Endothelial cell (in vitro differentiated cells): ENCODE measurements at places on chromosomes 3 and 15. TPM values are rescaled to one million over a fixed set of nuclear protein-coding genes. Genes with fewer than 3 reads are reported as not detected.

Gene LRRC3B
- 3.6 TPM for total RNA-seq

DNA sequence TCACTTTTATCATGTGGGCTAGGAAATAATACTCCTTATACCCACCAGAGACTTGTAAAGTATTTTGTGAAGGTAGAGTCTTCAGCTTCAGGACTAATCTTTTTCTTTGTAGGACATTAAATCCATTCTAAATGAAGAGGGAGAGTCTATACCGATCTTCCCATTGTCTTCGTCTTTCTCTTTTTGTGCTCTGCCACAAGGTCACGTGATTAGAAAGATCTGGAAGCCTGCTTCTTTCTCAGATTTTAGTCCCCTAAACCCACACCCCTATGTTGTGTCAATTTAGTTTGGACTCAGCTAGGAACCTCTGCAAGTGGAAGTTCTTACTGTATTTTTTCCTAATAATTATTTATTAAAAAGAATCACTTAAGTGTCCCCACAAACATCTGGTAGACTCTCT lies 507.3 kb downstream of the PYDC2 start:
- DNase-seq = no peak

Gene UPK1B
- not detected for total RNA-seq

DNA sequence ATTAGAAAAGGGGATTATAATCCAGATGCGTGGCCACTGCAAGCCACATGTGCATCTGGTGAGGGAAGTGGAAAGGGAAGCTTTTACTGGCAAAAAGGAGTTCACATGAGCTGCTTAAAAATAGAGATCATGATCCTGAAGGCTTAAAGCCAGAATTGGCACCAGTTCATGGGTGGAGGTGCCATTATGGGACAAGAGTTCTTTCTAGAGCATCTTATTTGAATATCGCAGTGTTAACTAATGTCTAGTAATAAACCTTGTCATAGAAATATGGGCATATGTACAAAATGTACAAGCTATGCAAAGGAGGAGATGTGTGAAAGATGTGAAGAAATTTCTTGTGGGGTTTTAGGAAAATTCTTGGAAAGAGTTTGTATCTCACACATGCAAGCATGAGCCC lies 178.4 kb upstream of the CBLB start:
- DNase-seq = no peak

- DNase-seq = no peak
Observed at GRCh38 chr15:81111510-81112470, 22.3 kb upstream of the CFAP161 start.

- DNase-seq = peak; percentile 65
Observed at GRCh38 chr3:138434276-138434874, at the start of gene ESYT3. Gene ESYT3 (plus strand): TSS chr3:138434616. CDS start chr3:138434799, 183 bp downstream.

DNA sequence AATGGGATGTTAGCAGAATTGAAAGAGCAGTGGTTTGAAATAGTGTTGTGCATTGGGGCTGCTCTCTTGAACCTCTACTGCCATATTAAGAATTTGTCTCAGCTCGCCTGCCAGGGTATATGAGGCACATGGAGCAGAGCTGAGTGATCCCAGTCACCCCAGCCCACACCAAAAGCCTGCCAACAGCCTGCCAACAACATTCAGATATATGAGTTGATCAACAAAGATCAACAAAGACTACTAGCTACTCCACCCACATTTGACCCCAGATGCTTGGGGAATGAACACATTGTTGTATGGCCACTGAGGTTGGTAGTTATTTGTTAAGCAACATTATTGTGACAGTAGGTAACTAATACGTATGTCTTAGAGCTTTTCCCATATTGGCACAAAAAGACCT lies 570.9 kb upstream of the IL12A start:
- DNase-seq = no peak

GRCh38 chr3:36362973-36363372 lies 17.3 kb upstream of the STAC start:
- DNase-seq = no peak

Gene JAGN1
- 26.6 TPM for total RNA-seq

GRCh38 chr15:48046813-48047438 lies 73.9 kb upstream of the SLC24A5 start:
- no peak for DNase-seq

Gene ZNF80
- not detected for total RNA-seq

DNA sequence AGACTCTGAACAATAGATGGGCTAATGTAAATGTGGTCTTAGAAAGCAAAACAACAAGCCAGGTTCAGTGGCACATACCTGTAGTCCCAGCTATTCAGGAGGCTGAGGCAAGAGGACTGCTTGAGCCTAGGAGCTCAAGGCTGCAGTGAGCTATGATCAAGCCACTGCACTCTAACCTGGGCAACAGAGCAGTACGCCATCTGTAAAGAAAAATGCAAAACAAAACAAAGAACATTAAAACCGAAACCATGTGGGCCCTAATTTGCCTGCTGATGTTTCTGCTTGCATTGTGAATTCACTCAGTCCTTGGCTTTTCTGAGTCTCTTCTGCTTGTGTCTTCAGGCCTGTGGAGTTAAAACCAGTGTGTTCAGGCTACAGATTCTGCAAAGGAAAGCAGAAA lies 56.7 kb downstream of the CCNL1 start:
- DNase-seq = no peak

DNA sequence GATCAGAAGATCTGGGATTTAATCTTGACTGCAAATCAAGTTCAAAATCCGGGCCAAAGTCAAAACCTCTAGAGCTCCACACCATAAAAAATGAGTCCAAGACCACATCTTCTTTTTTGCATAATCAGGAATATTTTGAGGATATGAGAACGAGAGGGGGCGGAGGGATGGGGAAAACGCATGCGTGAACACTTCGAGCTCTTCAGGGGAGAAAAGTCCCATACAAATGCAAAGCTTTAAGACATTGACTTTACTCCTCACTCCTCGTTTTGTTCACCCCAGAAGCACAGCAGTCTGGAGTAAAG lies 68.2 kb downstream of the SUMF1 start:
- DNase-seq = no peak

DNA sequence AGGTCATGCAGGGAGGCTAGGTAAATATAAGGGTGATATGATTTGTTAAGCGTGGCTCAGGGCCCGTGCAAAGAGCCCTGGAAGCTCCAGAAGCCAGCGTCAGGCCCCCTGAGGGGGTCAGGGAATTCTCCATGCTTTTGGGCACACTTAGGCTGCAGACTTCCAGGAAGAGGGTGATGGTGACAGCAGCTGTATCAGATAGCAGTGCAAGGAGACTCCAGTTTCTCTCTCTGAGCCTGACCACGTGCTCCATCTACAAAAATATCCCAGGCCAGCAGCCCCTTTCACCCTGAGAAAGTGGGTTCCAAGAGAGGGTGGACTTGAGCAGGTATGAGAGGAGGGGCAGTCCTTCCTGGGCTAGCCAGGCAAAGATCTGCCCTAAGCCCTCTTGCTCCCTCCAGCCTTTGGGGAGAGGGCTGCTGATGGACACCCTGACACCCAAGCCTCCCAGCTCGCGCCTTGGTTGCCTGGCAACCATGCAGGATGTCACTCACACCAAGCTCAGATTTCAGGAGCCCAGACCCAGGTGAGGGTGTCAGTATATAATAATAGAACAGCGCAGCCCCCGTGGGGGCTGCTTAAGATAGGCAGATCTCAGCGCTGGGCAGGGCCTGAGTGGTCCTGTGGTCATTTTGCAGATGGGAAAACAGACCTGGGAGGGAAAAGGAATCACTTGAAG lies 35.8 kb downstream of the ATP2B2 start:
- DNase-seq = no peak

DNA sequence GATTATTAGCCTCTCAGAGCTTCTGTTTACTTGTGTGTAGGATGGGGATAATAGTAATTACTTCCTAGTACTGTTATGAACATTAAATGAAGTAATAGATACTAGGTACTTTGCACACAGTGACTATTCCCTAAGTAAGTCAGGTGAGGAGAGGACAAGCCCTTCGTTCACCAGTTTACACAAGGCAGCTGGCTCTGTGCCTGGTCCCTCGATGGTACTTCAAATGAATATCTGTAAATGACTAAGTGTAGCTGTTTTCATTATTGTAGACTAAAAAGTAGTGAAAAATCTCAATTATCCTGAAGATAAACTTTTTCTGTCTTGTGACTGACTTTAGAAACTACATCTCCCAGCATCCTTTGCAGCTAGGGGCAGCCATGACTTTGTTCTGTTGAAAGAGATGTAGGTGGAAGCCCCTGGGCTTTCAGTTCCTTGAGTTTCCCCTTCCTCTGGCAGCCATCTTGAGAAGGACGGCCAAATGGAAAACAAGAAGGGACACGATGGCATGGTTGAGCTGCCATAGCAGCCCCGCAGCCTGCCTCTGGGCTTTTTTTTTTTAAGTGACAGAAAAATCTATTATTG lies 11.7 kb upstream of the WNT7A start:
- no peak for DNase-seq

DNA sequence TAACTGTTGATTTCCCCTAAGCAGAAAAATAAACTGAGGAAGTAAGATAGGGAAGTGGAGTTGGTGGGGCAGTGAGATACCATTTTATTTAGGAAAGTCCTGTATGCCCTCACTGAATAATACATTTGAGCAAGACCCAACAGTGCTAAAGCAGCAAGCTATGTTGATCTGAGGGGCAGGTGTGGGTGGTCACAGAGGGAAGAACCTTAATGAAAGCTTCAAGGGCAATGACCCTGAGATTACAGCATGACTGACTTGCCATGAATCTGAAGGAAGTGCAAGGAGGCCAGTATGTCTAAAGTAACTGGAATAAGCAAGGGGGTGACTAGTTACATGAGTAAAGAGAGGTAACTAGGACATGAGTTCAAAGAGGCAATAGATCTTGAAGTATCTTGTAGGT lies 159.5 kb downstream of the CD47 start:
- DNase-seq = no peak

Gene IL20RB
- total RNA-seq = 2.9 TPM

DNA sequence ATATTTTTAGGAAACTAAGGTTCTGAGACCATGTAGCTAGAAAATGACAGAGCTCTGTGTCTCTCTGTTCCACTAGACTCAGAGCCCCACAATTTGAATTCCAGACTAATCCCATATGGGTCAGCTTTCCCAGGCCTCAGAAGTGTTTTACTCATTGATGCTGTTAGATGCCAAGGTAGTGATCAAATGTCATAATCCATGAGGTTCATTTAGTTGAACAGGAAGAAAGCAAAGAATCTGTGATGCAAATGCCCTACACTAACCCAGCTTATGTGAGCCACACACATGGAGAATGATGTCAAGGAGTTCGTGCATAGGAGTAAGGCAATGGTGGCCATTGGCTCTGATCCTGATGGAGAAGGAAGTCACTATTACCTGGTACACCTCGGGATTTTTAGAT lies 363.4 kb upstream of the RARB start:
- no peak for DNase-seq

Gene AGBL1
- total RNA-seq = 0.03 TPM

Gene SLC22A13
- 0.21 TPM for total RNA-seq

DNA sequence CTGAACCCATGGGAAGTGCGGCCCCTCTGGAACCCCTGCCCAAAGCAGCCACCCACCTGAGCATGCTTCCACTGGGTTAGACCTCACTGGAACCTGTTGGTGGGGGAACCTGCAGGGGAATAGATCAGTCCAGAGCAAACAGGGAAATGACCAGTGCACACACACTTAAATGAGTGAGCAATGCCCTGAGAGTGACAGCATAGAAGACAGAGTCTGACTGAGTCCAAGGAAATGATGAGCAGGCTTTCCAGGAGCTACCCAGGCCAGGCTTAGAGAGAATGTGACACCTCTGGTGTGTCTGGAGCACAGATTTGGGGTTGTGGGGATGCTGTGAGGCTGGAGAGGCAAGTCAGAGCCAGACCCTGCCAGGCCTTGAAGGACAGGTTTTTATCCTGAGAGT lies 28.5 kb downstream of the PLA1A start:
- DNase-seq = no peak

Gene BCHE
- total RNA-seq = 3.1 TPM

DNA sequence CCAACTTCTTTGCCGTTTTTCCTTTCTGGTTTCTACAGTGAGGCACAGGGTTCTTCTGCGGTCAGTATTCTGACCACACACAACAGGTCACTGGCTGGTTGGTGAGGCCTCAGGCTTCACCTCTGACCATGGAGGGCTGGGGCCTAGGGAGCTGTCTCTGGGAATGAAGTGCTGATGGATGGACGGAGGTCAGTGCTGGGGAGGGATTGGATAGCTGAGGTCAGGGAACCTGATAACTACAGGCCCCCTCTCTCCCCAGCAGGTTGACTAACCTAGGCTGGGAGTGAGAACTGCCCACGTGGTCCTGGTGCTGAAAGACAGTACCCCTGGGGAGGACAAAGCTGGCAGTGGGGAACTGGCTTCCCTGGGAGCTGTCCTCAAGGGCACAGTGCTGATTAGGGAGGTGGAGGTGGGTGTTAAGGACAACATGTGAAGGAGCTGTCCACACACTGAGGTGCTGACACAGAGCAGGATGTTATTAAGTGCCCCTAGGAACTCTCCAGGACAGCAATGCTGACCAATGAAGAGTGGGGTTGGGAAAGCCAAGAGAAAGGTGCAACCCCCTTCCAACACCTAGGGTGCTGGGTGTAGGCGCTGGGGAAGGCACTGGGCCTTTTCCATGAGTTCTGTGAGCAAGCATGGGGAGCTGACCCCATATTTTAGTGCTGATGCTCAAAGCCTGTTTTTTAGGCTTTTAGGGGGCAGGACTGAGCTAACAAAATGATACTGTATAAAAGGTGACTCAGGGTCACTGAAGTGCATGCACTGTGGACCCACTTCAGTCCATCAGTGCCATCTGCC lies 45.2 kb downstream of the ATP2B2 start:
- peak; percentile 90 for DNase-seq

- no peak for DNase-seq
Observed at GRCh38 chr15:35115155-35115725, 30.1 kb upstream of the NANOGP8 start.

DNA sequence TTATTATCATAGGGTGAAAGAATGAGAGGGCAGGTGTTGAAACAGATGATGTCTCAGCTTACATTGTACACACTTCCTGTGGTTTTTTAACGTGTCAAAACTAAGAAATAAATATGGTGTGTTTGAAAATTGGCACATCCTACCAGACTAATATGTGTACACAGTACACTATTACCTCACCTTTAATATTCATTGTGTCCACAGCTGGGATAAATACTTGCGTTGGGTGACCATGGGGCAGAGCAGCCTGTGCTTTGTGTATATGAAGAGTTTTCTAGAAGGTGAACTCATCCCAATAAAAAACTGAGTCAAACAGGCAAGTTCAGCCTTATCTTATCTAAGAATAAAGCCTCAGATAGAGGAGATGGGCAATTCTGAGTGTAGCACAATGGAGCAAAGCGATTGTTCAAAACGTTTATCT lies 17.3 kb downstream of the SUCNR1 start:
- DNase-seq = no peak

- DNase-seq = no peak
Observed at GRCh38 chr15:66836231-66837030, 134.4 kb downstream of the SMAD6 start.

DNA sequence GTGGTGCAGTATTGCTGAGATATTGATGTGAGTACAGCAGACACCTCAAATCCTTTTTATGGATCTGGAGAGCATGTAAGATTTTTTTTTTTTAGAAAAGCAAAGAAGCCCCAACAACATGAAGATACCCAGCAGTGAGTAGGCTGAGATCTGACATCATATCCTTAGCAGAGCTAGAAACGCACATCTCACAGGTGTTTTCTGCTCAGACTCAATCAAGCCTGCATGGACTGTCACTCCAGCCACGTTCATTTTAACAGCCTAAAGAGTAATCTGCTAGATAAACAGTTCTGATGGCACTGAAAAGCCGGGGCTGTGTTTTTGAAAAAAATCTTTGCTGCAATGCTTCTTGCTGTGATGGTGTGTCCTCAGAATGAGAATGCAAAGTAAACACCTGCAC lies 544.2 kb downstream of the FGF12 start:
- DNase-seq = no peak
